NCI-H345 (cell line): ENCODE measurements at places on chromosomes 2 and 18.

GRCh38 chr18:33577685-33578517, at the start of gene ASXL3:
Gene ASXL3, plus strand, starts transcription at chr18:33578219. Its CDS starts 413 bp downstream, at chr18:33578632.
- peak; percentile 69 for DNase-seq

DNA sequence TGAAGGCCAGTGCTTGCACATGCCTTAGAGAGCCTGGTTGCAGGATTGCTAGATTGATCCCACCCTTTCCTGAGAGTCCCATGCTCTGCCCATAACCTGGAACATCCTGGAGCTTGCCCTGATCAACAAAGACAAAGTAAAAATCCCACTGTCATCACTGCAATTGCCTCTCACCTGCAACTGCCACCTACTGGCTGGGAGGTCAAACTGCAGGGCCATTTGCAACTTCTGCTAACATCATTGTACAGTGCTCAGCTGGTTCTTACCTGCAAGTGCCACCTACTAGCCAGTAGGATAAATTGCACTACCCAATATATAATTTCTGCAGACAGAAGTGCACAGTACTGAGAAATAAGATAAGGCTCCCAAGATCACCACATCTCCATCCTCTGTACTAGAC, 947.5 kb downstream of the CPS1 start:
- DNase-seq = no peak

GRCh38 chr2:69032336-69032735, 19.4 kb downstream of the ANTXR1 start:
- no peak for DNase-seq

- DNase-seq = no peak
Observed at GRCh38 chr2:145254291-145254690, 734.4 kb upstream of the ZEB2 start.

DNA sequence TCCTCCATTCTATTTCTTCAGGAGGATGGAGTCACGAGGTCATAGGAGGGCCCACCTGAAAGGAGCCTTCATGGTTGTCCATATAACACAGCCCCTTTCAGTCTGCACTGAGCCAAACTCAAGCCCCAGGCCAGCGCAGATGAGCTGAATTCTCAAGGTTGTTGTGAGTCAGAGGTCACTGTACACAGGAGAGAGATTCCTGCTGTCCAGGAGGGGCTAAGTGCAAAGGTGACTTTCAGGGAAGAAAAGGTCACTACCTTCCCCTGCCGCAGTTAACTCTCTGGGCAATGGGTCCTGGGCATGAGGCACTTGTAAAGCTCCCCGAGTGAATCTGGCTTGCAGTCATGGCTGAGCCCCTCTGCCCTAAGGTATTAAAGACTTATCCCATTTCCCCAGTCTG, 150.7 kb downstream of the CTIF start:
- DNase-seq = no peak

DNA sequence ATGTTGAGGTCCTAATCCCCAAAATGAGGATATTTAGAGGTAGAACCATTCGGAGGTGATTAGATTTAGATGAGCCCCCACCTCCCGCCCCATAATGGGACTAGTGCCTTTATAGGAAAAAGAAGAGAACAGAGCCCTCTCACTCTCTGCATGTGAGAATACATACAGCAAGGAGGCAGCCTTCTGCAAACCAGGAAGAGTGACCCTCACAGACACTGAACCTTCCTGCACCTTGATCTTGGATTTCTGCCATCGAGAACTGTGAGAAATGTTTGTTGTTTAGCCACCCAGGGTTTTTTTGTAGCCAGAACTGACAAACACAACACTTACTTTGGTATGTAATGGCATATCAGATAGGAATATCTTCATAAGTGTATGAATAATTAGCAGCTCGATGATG, 83.7 kb downstream of the XIRP2 start:
- DNase-seq = no peak

DNA sequence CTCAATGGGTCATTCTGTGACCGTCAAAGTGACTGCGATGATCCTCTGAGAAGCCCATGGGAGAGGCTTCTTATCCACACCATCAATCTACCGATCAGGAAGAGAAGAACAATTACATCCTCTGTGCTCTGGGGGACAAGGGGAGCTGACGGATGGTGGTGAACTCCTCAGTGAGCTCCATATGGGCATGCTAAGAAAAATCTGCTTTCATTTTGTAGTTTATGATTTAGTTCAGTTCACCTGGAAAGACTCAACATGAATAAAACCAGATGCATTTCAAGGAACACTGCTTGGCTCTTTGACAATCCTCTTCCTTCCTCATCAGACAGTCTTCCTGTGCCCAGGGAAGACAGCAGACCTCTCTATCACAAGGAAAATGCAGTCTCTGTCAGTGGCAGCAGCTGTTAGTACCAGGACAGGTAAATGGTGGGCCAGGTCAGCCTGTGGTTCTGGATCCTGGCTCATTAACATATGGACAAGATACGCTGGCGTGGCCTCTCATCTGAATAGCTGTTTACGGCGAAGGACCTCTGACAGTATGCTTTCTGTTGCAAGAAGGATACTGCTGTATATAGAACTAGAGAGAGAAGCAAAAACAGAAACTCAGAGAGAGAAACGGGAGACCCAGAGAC, 176.9 kb downstream of the BCL2 start:
- no peak for DNase-seq

- no peak for DNase-seq
Observed at GRCh38 chr2:59395119-59395518, 1154.0 kb upstream of the FANCL start.

GRCh38 chr18:68298330-68298729, 416.6 kb downstream of the TMX3 start:
- DNase-seq = peak; percentile 9

DNA sequence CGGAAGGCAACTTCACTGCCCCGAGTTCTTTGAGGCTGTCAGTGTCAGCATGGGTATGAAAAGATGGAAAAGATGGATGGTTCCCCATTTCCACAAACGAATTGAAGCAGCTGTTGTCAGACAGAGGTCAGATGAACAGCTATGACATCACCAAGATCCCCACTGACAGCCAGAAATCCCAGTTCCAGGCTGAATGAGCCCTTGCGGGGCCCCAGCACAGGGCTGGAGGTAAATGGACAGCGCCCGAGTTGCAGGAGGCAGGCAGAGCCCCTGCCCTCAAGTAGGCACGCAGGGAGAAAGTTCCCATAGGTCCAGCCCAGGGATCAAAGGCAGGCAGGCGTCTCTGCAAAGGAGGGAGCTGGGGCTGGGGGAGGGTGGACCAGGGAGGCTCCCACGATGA, 169.5 kb upstream of the AGAP1 start:
- DNase-seq = no peak

GRCh38 chr2:109614715-109615636, 812 bp downstream of the SOWAHC start:
- DNase-seq = peak; percentile 45

- DNase-seq = no peak
Observed at GRCh38 chr2:9573013-9573720, 17.5 kb upstream of the ADAM17 start.

- no peak for DNase-seq
Observed at GRCh38 chr2:29802986-29803385, 118.4 kb downstream of the ALK start.

DNA sequence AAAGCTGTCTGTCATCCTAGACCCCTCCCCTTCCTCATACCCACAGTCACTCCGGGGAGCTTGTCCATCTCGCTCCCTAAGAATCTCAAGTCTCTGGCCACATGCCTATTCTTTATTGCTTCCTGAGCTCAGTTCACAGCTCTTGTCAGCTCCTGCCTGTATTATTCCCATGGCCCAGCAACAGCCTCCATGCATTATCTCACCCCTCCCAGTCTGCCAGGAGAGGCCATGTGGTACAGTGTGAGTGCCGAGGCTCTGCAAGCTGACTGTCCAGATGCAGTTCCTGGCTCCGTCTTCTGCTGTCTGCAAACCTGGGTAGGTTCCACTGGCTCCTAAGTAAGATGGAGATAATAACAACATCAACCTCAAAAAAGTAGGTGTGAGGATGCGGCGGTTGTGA, 79.7 kb downstream of the MRPS9 start:
- DNase-seq = no peak

GRCh38 chr2:30503007-30503694, 56.1 kb downstream of the LCLAT1 start:
- DNase-seq = no peak

DNA sequence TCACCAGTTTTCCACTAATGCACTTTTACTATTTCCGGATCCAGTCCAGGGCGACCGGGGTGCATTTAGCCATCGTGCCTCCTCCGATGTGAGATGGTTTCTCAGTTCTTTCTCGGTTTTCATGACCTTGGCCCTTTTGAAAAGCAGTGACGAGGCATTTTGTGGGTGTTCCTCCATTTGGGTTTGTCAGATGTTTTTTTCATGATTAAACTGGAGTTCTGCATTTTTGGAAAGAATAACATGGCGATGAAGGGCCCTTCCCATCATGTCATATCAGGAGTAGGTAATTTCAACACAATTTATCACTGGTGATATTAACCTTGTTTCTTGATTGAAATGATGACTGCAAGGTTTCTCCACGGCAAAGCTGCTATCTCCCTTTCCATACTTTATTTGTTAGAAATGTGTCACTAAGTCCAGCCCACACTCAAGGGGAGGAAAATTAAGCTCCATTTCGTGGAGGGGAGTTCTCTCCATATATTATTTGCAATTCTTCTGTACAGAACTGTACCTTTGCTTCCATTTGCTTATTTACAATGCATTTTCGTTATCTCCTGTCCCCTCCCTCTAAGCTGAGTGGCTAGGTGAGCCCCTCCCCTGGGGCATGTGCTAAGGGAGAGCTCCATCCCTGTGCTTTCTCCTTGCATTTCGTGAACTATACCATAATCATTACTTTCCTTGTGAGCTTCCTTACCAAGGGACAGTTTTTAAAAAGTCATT, 8.9 kb upstream of the KLF11 start:
- DNase-seq = no peak

DNA sequence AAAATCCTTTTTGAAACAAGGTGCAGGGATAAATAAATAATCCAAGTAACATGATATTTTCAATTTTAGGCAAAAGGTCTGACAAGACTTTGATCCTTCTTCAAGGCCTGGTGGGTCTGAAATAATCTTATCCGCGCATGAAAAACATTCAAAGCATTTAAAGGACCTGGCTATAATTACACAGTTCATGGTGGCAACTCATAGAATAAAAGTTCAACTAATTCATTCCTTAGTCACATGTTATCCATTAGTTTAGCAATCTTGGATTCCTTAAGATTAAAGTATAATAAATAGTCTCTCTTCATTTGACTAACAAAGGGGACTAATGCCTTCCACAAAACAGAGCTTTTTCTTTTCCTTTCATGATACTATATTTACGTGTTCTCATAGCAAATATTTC, 21.0 kb upstream of the SLC38A11 start:
- DNase-seq = no peak

- DNase-seq = no peak
Observed at GRCh38 chr18:63181706-63182309, 137.8 kb downstream of the BCL2 start.

- DNase-seq = no peak
Observed at GRCh38 chr2:152637251-152637650, 80.0 kb downstream of the PRPF40A start.

GRCh38 chr2:27856386-27856785, 33.8 kb downstream of the RBKS start:
- no peak for DNase-seq

GRCh38 chr18:60831971-60832370, 459.4 kb upstream of the MC4R start:
- no peak for DNase-seq

- DNase-seq = no peak
Observed at GRCh38 chr2:37984176-37984575, 59.1 kb downstream of the RMDN2 start.

- no peak for DNase-seq
Observed at GRCh38 chr18:58397385-58398132, 231.3 kb downstream of the ALPK2 start.

DNA sequence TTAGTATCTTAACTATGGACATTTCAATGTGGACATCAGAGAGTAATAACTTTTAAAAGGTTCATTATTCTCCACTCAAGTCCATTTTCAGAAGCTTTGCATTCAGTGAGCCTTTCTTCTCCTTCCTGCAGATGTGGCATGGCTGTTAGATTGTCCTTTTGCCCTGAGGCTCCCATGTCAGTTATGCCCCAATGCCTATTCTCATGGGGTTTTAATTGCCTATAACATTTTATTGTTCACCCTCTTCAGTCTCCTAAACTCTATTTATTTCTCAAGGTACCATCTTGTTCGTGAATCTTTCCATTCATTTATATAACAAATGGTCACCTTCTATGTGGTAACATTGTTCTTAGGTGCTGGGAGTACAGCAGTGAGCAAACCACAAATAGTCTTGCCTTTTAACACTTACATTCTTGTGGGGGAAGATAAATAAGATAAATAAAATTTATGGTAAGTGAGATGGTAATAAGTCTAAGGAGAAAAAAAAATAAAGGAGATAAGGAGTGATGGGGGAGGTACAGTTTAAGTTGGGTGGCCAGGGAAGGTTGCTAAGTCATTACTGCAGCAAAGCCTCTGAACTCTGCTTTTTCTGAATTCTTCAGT, 277.9 kb upstream of the SIX3 start:
- DNase-seq = no peak

- no peak for DNase-seq
Observed at GRCh38 chr2:96665083-96665569, 22.6 kb downstream of the FER1L5 start.

DNA sequence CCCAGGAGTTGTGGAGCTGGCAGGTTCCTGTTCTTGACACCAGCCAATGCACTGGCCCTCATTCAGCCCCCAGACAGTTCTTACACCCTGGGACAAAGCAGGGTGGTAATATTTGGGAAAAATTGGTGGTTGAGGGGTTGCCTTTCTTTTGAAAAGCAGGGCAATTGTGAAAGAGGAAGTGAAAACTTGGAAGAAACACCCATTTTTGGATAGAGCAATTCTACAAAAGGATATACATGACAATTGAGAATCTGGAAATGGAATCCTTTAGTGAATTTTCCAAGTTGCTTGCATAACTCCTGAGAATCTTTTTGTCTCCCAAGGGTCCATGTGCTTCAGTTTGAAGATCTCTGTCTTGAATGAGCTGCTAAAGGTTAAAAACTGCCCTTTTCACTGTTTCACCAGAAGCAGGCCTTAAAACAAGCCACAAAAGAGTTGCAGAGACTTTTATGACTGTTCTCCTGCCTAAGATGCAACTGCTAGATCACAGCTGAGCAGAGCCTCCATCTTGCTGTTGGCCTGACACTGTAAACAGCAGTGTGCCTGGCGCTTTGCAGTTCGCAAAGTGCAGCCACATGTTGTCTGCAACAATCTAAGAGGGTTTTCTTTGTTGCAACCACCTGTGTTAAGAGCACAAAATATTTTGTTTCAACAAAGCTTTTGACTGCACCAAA, 11.8 kb downstream of the COL4A4 start:
- DNase-seq = no peak

DNA sequence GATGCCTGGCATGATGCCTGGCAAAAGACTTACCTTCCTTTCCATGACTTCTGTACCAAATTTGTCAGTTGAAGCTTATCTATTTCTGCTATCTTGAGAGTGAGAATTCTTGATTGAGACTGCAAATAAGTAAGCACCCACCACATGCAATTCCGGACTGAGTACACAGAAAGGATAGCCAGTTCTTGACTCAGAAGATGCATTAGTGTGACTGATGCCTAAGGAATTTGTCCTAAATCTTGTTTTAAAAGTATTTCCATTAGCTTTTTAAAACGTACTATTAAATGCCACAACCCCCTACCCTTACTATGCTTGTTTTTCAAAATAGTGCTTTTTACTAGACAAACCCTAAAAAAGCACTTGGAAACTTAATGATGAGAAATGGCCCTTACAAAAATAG, 545 bp downstream of the MPP4 start:
- no peak for DNase-seq
